Right lung (tissue), 10 donors: ENCODE measurements at places on chromosomes 6 and 20.

DNA sequence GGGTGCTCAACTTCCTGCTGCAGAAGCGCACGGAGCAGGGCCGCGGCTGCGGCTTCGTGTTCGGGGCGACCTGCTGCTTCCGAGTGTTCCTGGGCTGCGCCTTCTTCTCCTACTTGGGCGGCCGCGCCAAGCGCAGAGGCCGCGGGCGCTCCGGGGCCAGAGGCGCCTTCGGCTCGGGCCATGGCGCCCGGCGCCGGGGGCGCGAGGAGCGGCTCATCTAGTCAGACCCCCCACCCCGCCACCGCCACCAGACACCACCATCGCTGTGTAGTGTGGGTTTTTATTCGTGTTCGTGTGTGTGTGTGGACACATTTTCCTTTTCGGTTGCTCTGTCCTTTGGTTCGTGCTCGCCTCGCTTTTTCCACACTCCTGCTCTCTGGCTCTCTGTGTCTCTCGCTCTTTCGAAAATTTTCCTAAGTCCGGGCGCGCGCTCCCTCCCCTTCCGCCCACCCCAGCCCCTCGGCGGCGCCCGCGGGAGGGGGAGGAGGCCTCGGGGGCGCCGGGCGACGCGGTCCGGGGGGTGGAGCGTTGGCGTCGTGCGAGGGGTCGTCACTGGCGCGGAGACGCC lies 38.1 kb downstream of the GNAS start:
- peak; percentile 93 for DNase-seq

DNA sequence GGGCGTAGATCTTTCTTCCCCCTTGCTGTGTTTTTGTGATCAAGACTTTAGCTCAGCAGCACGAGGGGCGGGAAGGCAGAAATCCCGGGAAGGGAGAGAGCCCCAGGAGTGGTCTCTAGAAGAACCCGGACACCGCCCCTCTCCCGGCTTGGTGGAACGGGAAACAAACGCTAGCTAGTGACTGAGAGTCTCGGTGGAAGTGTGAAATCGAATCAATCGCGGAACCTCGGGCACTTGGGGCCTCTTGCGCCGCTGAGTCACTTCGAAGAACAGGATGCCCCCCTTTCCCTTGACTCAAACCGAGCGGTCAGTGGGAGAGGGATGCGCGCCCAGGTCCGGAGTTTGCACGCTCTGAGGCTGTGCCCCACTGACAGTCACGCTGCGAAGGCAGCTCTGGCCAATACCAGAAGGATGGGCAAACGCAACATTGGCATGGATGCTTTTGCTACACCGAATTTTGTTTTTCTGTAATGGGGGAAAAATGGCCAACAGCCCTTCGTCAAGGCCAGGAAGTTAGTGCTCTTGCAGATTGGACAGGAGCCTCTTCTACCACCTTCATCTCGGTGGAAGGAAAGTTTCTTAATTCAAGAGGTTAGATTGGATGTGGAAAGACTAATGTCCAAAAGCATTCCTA lies 1.6 kb upstream of the OLIG3 start:
- DNase-seq = no peak

- no peak for DNase-seq
Measured at GRCh38 chr6:331622-332521, 39.6 kb downstream of the DUSP22 start.

DNA sequence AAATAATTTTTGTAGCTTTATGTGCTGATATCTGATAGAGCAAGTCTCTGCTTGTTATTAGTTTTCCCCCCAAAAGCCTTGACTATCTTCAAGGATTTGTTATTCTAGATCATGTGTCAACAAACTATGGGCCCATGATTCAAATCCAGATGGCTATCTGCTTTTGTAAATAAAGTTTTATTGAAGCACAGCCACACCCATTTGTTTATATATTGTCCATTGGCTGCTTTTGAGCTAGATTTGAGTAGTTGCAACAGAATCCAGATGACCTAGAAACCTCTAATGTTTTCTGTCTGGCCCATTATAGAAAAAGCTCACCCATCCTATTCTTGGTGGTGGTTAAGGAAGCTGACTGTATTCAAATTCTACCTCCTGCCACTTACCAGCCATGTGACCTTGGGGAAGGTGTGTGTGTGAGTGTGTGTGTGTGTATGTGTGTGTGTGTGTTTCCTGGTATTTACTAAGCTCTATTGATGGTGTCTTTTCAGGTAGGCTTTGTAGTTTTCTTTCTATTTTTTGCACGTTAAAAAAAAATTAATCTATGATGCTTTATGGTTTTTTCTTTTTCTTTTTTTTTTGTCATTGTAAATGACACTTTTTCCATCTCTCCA lies 1.3 kb upstream of the GTSF1L start:
- no peak for DNase-seq

- DNase-seq = no peak
Measured at GRCh38 chr6:36267731-36268477, 2.0 kb upstream of the PNPLA1 start.

GRCh38 chr20:10565922-10566897 lies 107.6 kb downstream of the JAG1 start:
- DNase-seq = no peak

DNA sequence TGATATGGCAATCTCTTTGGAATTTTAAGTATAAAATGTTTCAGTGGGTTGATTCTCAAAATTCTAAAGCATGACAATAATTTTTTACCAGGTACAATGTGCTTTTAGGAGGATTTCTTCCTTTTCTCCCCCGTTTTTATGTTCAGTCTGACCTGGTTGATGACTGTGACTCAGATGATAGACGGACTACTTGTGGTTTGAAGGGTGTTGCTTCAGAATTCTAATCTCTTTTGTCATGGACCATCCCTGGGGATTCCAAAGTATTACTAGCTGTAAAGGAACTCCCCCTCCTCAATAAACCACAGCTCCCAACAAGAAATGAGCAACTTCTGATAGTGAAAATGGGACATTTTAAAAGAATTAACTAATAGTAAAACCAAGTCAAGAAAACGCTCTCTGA lies 34.9 kb upstream of the TNFAIP3 start:
- no peak for DNase-seq

DNA sequence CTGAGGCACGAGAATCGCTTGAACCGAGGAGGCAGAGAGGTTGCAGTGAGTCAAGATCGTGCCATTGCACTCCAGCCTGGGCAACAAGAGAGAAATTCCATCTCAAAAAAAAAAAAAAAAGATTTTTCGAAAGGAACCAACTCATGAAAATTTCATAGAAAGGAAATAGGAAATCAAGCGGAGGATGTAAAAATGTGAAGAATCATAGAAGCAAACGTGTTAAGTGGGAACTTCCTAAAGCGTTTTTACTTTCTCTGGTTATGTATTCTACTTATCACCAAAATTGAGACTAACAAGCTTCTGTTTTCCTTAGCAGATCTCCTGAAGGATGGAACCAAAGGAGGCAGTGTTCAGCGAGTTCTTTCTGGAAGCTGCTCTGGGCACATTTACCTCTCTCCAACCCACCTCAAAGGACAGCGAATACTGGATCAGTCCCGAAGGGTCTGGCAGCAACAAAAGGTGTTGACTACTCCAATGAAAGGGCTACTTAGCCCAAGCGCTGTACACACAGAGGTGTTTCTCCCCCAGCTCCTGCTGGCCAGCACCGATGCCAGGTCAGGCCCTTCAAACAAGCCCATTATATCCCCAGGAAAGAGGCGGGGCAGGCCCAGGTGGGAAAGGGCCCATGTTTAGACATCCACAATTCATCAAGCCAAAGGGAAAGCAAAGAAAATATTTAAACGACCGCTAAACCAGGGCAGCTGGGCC lies 327.5 kb upstream of the JARID2 start:
- no peak for DNase-seq

GRCh38 chr6:87501809-87502572 lies 29.2 kb downstream of the SLC35A1 start:
- no peak for DNase-seq

GRCh38 chr20:62624719-62625453 lies 17.4 kb upstream of the SLCO4A1 start:
- no peak for DNase-seq

- DNase-seq = no peak
Measured at GRCh38 chr6:137119196-137120104, 54.0 kb downstream of the IL22RA2 start.

- DNase-seq = no peak
Measured at GRCh38 chr6:111941686-111942330, 68.6 kb upstream of the FYN start.

DNA sequence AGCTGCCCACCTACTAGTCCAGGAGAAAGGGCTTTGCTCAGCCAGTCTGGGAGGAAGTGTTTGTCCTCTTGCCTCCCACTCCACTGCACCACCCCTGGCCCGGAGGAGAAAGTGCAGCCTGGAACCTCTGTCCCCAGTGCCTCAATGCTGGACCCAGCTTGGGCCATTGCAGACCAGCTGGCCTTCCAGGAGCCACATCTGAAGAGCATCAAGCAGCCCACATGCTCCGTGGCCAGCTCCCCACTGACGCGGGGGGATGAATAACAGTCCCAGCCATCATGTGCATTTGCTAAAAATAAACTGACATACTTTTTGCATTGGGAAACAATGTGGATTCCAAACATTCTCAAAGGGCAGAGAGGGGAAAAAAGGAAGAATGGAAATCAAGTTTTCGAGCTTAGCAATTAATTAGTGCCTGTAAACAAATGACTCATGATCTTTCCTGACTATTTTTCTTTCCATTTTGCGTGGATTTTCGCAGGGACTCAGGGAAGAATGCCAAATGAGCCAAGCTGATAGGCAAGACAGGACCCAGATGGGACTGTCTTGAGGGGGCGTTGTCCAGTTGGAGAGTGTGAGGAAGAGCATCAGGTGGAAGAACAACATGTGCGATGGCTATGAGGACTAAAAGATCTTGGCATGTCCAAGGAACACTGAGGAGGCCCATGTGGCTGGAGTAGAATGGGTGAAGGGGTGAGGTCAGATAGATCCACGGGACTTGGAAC lies 34.1 kb downstream of the CEBPB start:
- peak; percentile 54 for DNase-seq

DNA sequence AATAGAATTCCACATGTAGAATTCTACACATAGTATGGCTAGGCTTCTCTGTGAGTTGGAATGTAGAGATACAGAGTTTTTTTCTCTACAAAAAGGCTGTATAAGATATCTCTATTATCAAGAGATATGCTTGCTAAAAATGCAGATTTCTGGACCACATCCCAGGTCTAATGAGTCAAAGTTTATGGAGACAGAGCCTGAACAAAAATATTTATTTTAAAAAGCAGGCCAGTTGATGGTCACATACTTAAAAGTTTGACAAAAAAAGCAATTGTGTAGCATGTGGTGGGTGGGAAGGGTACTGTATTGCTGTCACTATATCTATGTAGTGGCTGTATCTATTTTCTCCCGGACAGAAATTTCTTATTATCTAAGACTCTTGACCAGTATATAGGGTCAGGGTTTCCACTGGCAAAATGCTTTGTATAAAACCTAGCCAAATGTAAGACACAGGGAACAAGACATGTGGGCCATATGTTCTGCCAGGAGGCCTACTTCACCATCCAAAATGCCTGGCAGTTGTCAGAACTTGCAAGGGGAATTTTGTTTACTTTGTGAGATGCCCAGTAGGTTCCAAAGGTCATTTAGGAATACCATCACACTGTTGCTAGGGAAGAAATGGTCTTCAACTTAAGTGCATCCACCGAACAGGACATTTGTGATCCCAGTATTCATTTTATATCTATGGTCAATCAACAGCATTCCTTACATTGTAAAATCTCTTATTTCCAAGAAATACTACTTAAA lies 60.6 kb downstream of the SHPRH start:
- no peak for DNase-seq

DNA sequence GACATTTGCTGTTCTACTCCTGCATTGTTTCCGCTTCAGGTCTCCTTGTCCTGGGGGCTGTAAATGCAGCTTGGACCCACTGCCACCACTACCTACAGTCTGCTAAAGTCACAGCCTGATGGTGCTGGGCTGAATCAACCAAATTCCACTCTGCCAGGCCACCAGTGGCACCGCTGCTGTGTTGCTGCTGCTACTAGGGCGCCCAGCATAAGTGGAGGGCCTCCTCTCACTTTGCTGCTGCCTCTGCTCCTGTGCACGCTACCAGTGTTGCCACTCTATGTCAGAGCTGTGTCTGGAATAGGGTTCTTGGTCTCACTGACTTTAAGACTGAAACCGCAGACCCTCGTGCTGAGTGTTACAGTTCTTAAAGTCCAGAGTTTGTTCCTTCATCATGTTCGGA lies 1.4 kb upstream of the SSR1 start:
- DNase-seq = no peak

GRCh38 chr6:125867483-125867942 lies 76.8 kb downstream of the NCOA7 start:
- DNase-seq = no peak

DNA sequence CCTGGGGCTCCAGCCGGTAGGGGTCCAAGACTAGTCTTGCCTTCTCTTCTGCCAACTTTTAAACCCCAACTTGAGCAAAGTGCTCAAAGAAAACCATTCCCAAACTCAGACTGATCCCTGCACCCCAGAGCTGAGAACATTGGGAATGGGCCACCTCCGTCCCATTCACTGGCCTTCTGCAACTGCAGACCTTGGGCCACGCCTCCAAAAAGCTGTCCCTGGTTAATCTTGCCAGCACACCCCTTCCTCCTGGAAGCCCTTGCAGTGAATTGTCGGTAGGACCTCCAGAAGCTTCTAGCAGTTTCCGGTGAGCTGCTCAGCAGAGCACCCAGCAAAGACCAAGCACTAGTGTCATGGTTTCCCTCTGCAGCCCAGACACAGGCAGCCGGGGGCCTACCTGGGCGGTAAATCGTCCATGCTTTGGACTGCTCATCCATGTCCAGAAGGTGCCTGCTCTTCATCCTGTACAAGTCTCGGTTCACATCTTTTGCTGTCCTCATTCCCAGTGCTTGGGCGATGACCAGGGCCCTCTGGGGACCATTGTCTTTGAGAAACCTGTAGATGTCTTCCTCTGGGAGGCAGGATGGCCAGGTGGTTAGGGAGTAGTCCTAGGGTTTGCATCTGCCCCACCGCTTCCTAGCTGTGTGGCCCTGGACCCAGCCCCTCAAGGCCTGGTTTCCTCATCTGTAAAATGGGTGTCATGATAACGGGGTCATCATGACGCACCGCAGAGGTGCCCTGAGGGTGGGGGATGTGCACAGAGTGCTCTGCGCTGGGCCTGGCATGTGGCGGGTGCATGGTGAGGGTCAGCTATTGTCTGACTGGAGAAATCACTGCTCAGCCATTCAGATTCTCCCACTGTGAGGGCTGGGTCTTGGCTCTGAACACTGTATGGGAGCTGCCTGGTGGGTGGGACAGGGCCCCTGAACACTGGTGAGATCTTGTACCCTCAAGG lies 5.5 kb downstream of the ZBP1 start:
- no peak for DNase-seq

DNA sequence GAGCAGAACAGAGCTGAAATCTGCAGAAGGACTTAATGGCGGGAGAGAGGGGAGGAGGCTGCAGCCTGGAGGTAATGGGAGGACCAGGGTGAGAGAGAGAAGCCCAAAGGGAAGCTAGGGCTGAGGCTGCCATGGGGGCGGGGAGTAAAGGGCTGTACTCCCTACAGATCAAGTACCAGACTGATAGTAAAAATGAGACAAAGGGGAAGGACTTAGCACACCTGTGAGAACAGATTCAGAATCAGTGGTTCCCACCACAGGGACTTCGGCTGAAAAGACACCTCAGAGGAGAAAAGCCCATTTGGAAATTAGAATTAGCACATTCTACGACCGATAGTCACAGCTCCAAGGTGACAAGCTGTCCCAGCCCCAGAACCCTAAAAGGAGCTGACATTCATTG lies 6.4 kb upstream of the TBXT start:
- no peak for DNase-seq
